ENCODE measurements at places on chromosomes 6 and 20.

GRCh38 chr20:51536116-51537069 lies 6.1 kb downstream of the NFATC2 start:
- DNase-seq: no peak

- no peak for DNase-seq
These were observed 75.9 kb upstream of the PMEPA1 start for GRCh38 chr20:57785720-57786119.

- DNase-seq: no peak
These were observed 191.6 kb upstream of the THBS2 start for GRCh38 chr6:169445227-169445626.

DNA sequence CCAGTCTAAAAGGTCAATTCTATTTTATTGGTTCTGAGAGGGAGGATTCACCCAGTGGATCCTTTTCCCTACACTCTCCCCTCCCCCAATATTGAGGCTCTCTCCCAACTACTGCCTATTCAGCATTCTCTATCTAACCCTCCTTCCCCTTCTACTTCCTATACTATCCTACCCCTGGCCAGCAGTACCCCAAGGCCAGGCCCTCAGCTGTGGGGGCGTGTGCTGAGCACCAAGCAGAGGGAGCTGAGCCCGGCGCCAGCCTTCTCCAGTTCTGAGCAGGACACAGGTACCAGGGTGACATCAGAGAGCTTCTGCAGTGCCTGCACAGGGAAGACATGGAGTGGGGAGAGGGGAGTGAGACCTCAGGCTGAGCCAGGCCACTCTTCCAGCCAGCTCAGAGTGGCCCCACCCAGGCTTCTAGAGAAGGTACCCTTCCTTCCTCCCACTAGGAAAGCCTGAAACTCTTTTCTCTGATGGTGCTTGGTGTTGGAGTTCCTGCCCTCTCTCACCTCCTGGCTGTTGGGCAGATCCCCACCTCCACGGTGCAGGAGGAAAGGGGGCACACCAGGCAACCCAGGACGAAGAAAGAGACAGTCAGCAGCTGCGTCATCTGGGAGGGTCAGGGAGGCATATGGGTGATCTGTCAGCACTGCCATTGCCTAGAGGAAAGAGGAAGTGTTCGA lies 1.9 kb downstream of the DDAH2 start:
- no peak for DNase-seq

DNA sequence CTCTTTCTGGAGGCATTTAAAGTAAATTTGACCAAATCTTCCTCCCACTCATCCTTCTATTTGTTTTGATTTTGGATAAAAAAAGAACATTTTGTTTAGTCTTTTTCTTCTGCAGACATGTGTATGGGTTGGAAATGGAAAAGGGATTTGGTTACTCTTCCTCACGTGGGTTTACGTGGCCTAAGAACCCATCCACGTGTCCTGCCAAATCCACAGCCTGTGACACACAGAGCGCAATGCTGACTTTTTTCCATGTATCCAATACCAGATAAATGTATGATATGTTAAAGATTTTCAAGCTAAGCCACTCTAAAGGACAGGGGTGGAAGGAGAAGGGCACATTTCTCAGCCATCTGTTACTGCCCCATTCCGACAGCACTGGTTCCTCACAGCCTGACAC lies 176.5 kb downstream of the COL12A1 start:
- no peak for DNase-seq

DNA sequence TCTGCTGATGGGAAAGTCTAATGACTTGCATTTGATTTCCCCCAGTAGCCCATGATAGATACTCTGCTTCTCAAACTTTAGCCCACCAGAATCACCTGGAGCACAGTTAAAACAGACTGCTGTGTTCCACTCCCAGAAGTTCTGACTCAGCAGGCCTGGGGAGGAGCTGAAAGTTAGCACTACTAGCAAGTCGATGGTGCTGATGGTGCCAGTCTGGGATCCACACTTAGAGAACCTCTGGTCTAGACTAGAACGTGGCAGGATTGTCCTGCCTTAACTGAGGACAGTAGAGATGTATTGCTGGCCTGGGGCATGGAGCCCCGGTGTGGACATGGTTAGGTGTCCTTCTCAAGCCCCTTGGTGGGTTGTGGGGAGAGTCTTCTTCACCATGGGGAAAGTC lies 8.7 kb downstream of the TOX2 start:
- no peak for DNase-seq

GRCh38 chr20:53569606-53570307 lies 23.9 kb downstream of the ZNF217 start:
- DNase-seq: no peak

GRCh38 chr6:157929076-157929475 lies 52.6 kb upstream of the SYNJ2 start:
- DNase-seq: no peak

DNA sequence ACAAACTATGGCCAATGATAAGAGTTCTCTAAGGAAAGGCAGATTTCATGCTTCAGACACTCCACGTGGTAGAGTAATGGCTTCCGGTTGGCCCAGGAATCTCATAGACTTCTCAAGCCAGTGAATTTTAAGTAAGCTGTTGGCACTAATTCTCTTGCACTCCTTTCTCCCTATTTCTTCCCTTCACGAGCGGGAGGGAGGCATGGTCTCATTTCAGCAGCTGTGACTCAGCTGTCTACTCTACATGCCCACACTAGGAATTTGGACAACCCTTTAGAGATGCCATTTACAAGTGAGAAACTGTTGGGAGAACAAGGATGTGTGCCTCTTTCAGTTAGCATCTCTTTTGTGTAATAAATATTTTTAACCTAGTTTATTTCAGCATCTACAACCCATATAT lies 107.7 kb downstream of the PTPRK start:
- DNase-seq: no peak

DNA sequence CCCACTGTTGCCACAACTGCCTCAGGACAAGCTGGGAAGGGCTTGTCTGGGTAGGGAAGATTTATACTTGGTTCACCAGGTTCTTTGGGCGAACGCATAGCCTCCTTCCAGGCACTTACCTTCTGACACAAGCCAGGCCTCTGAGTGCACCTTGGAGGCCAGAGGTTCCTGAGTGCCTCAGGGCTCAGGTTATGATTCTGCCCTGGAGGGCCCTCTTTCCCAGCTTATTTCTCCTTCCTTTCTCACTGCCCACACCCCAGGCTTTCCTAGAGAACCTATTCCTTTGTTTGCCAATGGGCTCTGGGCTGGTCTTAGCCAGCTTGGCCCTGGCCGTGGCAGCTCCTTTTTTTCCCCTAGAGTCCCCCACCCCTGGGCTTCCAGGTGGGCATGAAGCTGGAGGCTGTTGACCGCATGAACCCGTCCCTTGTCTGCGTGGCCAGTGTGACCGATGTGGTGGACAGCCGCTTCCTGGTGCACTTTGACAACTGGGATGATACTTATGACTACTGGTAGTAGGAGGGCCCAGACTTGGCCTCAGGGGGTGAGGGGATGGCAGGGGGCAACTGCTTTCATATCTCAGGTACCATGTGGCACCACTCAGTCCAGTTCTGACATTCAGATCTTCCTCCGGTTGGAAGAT lies 25.0 kb downstream of the L3MBTL1 start:
- DNase-seq: no peak

- DNase-seq: no peak
These were observed 75.1 kb downstream of the TBC1D7 start for GRCh38 chr6:13253272-13253671.

DNA sequence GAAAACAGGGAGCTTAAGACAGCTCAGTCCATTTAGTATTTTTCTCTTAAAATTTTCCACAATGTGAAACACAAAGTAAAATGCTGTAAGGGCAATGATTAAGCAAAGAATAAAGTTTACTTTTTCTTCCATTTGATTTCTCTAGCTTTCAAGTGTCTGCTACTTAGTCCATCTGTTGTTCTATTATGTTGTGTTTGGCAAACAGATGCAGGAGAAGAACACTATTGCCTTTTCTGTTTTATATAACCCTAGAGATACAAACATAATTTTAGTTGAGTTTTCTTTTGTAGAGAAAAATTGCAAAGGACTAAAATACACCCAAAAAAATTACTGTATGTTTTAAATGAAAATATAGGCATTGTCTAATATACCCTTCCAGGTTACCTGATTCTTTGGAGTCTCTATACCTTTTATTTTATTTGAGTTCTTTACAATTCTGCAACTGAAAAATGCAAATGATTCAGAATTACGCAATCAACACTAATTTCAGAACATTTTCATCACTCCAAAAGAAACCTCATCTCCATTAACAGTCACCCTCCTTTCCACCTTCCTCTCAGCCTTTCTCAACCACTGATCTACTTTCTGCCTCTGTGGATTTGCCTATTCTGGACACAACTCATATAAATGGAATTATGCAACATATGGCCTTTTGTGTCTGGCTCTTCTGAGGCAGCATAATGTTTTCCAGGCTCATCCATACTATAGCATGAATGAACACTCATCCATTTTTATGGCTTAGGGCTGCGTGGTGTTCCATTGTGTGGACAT lies 96.9 kb downstream of the MKKS start:
- no peak for DNase-seq

- DNase-seq: no peak
These were observed 6.0 kb upstream of the NPBWR2 start for GRCh38 chr20:64113444-64113775.

DNA sequence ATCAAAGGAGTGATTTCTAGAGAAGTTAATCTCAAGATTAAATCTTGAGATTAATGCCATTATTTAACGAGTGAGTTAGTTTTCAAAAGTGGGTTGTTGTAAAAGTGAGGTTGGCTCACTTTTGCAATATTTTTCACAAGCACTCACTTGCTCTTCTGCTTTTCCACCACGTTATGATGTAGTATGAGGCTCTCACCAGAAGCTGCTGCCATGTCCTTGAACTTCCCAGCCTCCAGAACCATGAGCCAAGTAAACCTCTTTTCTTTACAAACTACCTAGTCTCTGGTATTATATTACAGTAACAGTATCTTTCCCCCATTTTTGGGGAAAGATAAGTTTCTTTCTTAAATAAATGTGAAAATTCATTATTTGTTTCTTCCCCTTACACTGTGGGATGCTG lies 227.6 kb upstream of the ZFP64 start:
- DNase-seq: no peak

DNA sequence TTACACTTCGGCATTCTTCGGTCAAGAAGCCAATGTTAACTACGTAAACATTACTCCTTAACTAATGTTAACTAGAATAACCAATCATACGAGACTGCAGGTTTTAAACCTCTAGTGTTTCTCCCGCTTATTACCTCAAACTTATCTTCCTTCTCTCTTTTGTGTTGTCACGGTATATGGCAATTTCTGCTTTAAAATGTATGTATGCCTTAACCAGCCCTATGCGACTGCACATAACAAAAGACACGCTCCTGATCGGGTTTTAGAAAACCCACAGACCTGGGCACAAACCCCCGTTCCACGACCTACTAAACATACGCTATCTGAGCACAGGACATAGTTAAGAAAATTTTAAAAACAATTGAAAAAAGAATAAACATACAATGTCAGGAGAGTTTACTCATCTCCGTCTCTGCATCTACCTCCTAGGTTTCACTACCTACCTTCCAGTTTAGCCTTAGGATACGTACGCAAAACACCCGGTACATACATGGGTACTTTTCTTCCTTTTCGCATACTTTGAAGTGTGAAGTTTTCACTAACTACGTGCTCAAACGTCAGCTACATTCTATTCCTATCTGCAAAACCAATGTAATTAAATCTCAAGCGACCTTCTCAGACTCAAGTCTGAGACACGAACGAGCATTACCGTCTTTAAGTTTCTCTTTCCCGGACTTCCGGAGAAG lies 1.1 kb downstream of the CD164 start:
- no peak for DNase-seq

GRCh38 chr6:157967486-157967885 lies 14.2 kb upstream of the SYNJ2 start:
- no peak for DNase-seq

- DNase-seq: no peak
These were observed 131.1 kb upstream of the SOX4 start for GRCh38 chr6:21462519-21462852.

- DNase-seq: no peak
These were observed 398.0 kb downstream of the EPHA7 start for GRCh38 chr6:93021235-93021915.

GRCh38 chr6:112145080-112145573 lies 57.7 kb downstream of the FAM229B start:
- no peak for DNase-seq

GRCh38 chr20:21175433-21175832 lies 49.6 kb downstream of the KIZ start:
- DNase-seq: no peak

DNA sequence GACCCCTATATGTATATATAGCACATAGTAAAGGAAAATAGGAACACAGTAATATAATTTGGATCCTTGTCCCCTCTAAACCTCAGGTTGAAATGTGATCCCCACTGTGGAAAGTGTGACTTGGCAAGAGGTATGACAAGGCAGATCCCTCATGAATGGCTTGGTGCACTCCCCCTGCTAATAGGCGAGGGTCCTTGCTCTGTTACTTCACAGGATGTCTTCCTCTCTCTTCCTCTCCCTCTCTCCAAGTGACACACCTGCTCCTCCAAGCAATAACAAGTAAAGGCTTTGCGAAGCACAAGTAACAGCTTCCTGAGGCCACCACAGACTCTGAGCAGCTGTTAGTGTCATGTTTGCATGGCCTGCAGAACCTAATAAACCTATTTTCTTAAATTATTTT lies 16.4 kb downstream of the ROMO1 start:
- no peak for DNase-seq

DNA sequence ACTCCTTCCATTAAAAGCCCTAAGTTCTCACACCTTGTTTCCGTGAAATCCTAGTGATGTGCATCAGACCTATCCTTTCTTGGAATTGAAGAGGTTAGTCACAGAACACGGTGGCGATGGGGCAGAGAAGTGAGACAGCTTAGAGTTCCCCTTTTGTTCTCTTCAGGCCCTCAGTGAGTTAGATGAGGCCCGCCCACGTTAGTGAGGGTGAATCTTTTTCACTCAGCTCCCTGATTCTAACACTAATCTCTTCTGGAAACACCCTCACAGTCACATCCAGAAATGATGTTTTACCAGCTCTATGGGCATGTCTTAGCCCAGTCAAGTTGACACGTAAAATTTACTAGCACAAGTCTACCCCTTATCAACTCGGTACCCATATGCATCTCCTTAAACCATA lies 172.7 kb upstream of the NOX3 start:
- DNase-seq: no peak

- DNase-seq: no peak
These were observed 57.9 kb downstream of the SYNJ2 start for GRCh38 chr6:158039571-158040050.

DNA sequence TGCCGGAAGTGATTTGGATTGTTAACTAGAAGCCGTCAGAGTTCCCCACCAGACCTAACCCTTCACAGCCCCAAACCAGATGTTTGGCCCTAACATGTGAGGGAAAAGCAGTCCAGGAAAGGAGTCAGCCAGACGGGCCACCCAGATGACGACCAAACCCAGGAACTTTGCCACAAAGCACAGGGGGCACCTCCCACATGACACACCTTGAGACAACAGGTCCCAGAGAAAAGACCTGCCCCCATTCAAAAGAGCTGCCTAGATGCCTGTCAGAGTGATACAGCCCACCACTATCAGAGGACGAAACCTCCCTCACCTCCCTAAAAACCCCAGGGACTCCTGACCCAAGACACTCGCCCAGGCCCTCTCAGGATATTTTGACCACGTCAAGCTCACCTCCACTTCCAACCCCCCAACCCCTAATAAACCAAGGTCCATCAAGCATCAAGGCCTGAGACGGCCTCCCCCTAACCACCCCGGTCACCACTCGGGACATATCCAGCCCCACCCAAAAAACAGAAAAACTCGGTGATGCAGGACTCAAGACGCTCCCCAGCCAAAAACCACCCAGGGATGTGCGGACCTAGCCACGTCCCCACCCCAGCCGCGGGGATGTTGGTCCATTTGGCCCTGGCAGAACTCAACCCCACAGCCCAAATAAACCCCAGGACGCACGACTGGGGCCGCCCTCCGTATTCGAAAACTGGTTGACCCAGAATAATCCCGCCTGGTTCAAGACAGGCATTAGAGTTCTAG lies 662 bp downstream of the ZNF343 start:
- no peak for DNase-seq

Measured in activated naive CD4-positive, alpha-beta T cell (primary cell).